ENCODE measurements at places on chromosomes 5 and 9.

DNA sequence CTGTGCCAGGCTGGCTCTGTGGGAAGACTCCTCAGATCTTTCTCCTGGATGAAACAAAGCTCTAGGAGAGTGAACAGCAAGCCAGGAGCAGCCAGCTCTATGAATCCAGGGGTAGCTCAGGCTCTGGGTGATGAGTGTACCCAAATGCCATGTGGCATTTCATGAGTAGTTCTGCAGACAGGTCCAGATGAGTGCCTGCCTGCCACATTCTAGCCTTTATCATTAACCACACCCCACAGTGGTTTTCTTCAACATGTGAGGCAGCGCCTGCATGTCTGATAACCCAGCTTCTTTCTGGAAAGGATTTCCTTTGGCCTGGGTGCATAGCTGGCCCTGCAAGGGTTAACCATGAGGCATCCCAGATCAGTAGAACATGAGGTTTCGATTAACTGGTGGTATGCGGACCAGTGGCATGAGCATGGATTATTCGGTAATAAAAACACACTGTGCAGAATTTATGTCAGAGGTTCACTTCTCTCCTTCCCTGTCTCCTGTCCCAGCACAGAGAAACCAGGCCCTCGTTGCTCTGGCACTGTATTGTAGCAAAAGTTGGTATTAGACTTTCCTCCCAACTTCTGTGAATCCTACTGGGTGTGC is 381.9 kb upstream of the ZNF462 start:
- DNase-seq = no peak

DNA sequence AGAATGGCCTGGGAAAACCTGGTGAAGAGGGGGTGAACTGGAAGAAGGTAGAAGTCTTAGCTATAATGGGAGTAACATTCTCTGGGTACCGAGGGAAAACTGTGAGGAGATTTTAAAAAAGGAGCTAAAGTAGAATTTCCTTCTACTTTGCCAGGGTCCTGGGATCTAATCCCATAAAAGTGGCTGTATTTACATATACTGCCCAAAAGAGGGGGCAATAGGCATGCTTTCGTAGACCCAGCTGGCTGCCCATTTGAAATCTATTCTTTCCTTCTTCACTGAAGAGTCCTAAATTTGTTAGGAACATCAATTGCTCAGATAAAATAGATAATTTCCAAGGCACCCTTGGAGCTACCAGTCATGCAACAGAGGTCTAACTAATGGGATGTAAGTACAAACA is 159.2 kb downstream of the CDC42SE2 start:
- DNase-seq = no peak

- DNase-seq = no peak
Measured at GRCh38 chr5:67283275-67283987, 86.8 kb upstream of the CD180 start.

DNA sequence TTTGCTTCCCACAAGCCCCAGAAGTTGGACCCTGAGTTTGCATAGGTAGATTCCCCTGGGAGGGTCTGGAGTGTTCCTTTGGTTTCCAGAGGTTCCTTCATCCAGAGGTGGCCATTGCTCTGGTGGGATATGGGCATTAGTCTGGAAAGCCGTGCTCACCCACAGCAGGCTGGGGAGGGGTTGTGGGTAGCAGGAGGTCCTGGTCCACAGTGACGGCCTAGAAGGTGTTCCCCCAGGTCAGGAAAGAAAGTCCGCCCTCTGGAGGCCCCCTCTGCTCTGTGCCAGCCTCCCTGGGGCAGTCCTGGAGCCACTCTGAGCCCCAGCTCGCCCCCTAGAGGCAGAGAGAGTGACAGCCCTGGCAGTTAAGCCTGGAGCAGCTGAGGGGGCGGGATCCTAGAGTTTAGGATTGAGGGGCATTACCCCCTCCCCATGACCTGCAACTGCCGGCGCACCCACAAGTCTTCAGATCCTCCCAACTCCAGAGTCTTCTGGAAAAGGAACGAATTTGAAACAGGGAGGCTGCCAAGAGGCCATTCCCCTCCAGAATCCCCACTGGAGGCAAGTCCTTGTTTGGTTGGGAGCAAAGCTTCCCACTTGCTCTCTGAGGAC is 36.8 kb downstream of the NDST1 start:
- DNase-seq = peak; percentile 25

GRCh38 chr5:14998491-14998890 is 126.9 kb upstream of the ANKH start:
- DNase-seq = no peak

DNA sequence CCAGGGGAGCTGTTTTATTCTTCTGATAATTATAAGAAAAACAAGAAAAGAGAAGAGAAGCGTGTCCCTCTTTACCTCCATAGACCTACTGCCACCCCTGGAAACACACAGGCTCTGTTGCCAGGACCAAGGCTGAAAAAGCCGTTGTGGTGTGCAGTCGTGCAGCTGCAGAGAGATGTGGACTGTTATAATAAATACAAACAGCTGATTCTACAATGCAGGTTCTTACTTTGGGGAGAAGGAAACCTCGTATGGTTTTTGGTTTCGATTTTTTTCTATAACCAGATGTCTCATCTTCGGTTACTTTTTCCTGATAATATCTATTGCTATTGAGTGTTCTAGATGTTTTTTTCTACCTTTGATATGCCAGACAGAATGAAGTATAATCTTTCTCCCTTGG is 28.1 kb downstream of the FYB1 start:
- DNase-seq = no peak

- DNase-seq = no peak
Measured at GRCh38 chr9:6132650-6133049, 83.0 kb upstream of the IL33 start.

DNA sequence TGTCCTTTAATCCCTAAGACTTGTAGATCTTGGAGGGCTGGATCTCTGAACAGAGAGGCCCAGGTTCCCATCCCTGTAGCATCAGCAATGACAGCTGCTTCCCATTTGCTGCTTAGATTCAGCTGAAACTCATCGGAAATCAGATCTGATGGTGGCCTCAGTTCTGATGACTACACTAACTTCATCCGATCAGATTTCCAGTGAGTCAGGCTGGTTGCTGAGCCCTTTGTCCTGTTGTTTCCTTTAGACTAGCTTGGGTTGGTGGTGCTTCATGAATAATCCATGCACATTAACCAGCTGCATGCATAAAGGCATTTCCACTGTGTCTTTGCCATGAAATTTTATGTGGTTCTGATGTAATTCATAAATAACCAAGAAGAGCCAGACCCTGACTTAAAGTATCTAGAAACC is 195.2 kb upstream of the TUT7 start:
- DNase-seq = no peak

DNA sequence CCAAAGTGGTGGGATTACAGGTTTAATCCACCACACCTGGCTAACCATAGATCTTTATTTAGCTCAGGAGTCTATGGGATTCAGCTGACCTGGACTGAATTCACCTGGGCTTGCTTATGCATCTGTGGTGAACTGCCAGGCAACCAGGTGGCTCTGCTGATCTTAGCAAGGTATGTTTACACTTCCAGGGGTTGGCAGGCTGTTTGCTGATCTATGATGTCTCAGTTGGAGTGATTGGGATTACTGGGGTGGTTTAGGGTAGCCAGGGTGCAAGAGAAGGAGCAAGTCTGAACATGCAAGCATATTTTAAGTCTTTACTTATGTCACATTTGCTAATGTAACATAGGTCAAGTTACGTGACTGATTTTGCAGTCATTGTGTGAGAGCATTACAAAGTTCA is 63.6 kb upstream of the JAK2 start:
- DNase-seq = no peak

GRCh38 chr5:24110004-24110615 is 534.7 kb downstream of the CDH10 start:
- no peak for DNase-seq

GRCh38 chr5:115257981-115258380 is 4.7 kb downstream of the PGGT1B start:
- DNase-seq = no peak

DNA sequence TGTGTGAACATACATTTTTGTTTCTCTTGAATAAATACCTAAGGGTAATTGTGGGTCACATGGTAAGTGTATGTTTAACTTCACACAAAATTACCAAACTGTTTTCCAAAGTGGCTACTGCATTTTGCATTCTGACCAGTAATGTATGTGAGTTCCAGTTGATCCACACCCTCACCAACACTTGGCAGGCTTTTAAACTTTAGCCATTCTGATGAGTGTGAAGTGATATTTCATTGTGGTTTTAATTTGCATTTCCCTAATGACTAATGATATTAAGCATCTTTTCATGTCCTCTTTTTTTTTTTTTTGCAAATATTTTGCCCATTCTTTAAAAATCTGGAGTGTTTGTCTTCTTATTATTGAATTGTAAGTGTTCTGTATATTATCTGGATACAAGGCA is 53.5 kb upstream of the MAST4 start:
- no peak for DNase-seq

GRCh38 chr5:139392324-139392677 is 2.6 kb upstream of the MZB1 start:
- no peak for DNase-seq

GRCh38 chr5:87069974-87070608 is 197.6 kb upstream of the RASA1 start:
- no peak for DNase-seq

DNA sequence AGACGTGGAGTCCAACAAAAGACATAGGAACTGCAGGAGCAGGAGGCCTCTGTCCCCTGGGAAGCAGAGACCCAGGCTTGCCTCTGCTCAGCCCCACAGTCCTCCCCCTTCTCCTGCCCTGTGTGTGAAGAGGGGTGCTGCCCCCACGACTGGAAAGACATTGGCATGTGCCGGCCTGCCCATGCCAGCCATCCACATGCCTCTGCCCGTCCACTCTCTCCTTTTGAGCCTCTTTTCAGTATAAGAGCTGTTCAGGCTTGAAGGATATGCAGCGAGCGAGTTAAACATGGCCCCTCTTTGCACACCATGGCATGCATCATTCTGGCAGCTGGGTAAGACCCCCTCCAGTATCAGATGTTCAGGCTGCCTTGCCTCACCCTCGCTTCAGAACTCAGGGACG is 159.7 kb upstream of the OTULINL start:
- DNase-seq = no peak

DNA sequence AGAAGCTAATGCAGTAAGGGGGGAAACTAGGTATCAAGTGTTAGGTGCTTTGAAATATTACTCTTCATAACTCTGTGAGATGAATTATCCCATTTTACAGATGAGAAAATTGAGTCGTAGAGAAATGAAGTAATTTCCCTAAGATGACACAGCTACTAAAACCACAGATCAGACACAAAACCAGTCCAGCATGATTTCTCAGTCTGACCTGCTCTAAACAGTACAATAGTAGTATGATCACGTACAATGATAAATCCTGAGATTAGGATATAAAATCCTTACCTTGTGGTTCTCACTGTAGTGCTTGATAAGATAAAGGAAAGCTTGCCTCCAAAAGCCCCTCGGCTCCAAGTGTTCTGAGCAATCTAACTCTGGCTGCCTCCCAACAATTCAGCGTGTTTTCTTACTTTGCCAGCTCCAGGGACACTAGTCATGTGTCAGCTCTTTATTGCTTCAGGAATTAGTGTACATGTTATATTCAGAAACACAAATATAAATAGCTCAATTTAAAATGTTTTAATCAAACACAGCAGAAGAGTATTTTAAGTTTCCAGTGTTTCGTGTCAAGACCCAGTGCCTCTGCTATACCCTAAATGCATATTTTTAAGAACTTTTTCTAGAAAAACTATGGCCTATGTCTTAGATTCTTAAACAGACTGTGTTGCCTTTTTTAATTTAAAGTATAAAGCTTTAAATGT is 243.6 kb downstream of the DENND1A start:
- DNase-seq = no peak

GRCh38 chr9:88235615-88236014 is 97.3 kb upstream of the SPATA31C2 start:
- no peak for DNase-seq

DNA sequence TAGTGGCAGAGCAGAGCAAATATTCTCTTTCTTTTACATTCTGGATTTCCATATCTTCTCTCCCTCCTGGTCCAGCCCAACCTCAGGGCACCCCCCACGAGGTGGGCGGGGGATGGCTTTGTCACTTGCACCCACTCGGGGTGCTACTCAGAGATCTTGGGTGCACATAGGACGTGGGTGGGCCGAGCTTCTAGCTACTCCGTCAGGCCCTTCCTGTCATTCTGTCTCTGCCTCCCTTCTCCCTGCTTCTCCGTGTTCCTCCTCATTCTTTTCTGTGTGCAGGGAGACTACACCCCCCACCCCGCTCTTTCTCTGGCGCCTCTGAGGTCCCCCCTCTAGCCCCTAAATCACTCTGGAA is 19.5 kb downstream of the PCDHGC5 start:
- no peak for DNase-seq

- no peak for DNase-seq
Measured at GRCh38 chr9:78605041-78606000, 308.4 kb downstream of the PSAT1 start.

DNA sequence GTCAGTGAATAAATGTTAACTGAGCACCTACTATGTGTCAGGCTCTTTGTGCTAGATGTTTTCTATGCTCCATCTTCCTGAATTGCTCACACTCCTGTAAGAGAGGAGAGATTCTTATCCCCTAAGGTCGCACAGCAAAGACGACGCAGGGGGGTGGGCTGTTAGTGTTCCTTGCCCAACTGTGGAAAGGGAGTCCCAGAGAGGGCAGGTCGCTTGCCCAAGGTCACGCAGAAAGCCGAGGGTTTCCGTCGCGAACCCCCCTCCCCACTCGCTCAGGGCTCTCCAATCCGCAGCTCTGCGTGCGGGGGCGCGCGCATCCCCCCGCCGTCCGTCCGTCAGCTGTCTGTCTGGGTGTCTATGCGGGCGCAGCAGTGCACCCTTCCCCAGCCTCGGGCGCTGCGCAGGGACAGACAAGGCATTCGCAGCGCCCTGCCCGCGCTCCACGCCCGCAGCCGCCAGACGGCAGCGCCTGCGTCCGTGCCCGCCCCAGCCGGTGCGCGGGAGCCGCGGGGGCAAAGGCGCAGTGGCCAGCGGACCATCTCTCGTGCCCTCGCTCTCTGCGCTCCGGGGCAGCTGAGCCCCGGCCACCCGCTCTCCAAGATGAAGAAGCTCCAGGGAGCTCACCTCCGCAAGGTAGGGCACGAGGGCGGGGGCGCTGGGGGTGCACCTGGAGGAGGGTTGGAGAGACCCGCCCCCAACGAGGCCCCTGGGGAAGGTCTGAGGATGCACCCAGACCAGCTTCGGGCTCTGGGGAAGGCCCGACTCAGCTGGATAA is at the start of gene SLC6A7:
Gene SLC6A7, plus strand, starts transcription at position 335 of the 775 bp plus-strand sequence. Its CDS starts 266 bp downstream, at position 601.
- DNase-seq = no peak

GRCh38 chr9:8869812-8870211 is 1070.2 kb upstream of the DMAC1 start:
- no peak for DNase-seq

- DNase-seq = no peak
Measured at GRCh38 chr9:127411122-127411521, 13.1 kb upstream of the ZNF79 start.

- DNase-seq = no peak
Measured at GRCh38 chr9:16278326-16278999, 592.0 kb downstream of the BNC2 start.

GRCh38 chr9:7608261-7608660 is 191.3 kb downstream of the DMAC1 start:
- no peak for DNase-seq
